Hematopoietic multipotent progenitor cell treated with erythropoietin and hydrocortisone succinate and interleukin-3 and kit ligand, for 6 days (in vitro differentiated cells): ENCODE measurements at places on chromosomes 1 and 21.

GRCh38 chr1:64474665-64475439, 4.9 kb downstream of the CACHD1 start:
- peak; percentile 53 for DNase-seq

GRCh38 chr1:61435226-61435625, 289.7 kb downstream of the TM2D1 start:
- no peak for DNase-seq

GRCh38 chr1:23810818-23811540, 10.4 kb upstream of the GALE start:
- DNase-seq = peak; percentile 89

- DNase-seq = no peak
These were observed 543 bp upstream of the MARK1 start for GRCh38 chr1:220527279-220527907.

DNA sequence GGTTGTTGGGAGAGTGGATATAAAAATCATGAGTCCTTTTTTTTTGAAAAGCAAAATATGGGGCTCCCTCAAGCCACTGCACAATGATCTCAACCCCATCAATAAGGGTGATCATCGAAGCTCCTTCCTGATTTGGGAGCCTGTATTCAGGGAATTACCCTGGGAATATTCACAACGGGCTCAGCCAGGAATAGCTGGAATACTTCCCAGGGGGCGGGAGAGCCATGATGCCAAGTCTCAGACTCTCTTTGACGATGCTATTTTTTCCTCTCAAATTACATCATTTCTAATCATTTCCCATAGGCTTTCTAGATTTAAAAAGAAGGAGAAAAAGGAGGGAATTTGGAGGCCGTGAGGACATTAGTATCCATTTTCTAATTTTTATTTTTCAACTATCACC, 18.4 kb downstream of the OLIG1 start:
- DNase-seq = no peak

GRCh38 chr21:29177800-29178199, 47.4 kb downstream of the MAP3K7CL start:
- DNase-seq = no peak

DNA sequence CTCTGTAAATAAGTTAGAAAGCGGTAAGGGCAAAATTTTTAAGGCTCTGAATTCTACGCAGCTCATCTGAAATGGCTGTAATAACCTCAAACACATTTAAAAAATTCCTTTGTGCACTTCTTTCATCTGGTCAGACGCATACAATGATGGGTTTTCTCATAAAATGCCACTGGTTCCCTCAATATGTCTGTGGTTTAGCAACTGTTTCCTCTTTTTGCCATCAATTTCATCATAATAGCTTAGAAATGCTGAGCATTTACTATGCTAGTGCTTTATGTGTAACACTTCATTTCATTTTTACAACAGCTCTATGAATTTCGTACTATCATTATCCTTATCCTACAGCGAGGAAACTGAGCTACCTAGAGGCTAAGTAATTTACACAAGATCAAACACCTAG, 35.3 kb upstream of the DMRTA2 start:
- DNase-seq = peak; percentile 64

- DNase-seq = no peak
These were observed 814.5 kb upstream of the NEGR1 start for GRCh38 chr1:73096841-73097240.

- no peak for DNase-seq
These were observed 9.9 kb upstream of the RIPK4 start for GRCh38 chr21:41776778-41777177.

DNA sequence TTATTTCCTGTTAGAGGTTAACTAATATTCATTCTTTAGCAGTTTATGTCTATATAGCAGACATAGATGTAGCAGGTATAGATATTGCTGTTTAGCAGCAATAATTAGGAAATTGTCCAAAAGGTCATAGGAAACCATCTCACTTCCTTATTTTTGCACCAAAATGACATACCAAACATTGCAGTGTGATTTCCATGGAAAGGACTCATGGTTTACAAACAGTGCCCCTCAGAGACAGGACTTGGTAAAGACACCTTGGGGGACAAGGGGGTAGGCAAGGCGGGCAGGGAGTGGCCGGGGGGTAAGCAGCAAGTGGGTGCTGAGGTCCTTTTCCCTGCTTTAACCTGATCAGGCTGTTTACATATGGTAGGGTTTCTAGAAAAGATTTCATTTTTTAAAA, 30.5 kb downstream of the BATF3 start:
- peak; percentile 51 for DNase-seq

DNA sequence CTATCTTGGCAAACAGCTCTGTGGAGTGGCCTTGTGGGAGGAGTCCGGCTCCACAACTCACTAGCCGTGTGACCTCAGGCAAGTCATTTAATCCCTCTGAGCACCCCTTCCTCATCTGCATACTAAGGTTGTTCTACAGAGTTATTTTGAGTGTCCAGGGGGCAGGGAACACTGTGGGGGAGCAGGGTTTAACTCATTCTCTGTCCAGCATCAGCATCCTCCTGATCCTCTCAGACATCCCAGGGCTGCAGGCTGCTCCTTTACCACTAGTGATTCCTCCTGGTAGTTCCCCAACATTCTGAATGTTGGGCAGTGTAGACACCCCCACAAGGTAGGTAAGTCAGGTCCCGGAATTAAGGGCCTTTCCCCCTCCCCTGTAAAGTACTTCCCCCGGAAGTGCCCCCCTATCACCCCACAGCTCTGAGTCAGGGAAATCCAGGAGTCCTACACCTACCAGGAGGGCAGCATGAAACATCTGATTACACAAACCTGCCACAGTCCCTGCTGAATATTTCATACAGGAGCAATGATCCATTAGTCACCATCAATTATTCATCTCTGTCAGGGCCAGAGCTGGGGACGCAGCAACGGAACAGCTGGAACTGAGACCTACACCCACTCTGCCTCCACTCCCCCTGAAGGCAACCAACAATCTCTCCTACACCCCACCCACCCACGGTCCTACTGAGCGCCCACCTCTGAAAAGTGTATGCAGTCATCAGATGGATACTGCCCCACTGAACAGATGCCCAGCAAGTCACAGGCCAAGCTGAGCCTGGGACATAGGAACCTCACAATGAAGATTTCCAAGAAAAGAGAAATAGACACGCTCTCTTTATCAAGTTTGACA, 20.5 kb downstream of the SYT2 start:
- no peak for DNase-seq

DNA sequence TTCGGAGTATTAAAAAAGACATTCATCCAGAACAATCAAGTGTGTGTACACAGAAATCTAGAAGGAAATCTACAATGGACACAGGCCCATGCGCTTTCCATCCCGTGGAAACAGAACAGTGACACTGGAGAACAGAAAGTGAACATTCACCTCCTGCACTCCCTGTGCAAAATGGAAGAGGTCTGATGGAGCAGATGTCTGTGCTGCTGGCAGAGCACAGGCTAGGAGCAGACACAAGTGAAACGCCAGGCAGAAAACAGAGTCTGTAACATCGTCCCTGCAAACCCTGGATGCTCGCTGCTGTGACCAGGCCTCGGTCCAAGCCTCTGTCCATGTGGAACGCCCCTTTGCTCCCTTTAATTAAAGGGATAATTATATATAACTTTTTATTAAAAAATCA, 36.1 kb downstream of the SLC45A1 start:
- no peak for DNase-seq

GRCh38 chr1:228174482-228175315, 9.1 kb downstream of the IBA57 start:
- DNase-seq = peak; percentile 64

DNA sequence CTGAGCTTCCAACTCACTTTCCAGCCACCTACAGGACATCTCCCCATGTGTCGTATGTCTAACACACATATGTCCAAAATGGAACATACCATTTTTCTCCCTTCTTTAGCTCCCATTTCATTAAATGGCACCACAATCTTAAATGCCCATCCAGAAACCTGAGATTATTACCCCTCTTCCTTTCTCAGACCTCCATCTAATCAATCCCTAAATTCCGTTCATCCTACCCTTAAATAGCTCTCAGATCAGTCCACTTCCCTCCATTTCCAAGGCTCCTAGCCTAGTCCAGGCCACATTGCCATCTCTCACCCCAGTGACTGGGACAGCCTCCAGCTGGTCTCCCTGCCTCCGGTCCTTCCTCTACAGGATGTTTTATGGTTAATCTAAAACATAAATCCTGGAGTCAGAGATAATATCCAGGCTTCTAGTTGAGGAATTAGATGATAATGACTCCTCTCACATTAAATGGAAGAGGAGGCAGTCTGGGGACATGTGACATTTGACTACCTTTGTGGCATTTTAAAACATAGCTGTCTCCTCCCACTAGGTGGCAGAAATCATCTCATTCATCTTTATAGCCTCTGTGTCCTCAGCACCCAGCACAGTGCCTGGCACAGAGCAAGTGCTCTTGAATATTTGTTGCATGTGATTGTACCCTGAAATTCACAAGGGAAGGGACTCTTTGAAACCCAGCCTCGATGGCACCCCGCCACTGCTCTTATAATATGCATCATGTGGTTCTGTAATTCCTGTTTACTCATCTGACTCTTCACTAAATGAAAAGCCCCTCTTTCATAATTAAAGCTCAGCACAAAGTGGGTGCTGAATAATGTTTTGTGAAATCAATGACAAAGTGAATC, 102.3 kb downstream of the TMEM53 start:
- peak; percentile 74 for DNase-seq

- DNase-seq = no peak
These were observed 104.8 kb upstream of the COG2 start for GRCh38 chr1:230537456-230537855.

DNA sequence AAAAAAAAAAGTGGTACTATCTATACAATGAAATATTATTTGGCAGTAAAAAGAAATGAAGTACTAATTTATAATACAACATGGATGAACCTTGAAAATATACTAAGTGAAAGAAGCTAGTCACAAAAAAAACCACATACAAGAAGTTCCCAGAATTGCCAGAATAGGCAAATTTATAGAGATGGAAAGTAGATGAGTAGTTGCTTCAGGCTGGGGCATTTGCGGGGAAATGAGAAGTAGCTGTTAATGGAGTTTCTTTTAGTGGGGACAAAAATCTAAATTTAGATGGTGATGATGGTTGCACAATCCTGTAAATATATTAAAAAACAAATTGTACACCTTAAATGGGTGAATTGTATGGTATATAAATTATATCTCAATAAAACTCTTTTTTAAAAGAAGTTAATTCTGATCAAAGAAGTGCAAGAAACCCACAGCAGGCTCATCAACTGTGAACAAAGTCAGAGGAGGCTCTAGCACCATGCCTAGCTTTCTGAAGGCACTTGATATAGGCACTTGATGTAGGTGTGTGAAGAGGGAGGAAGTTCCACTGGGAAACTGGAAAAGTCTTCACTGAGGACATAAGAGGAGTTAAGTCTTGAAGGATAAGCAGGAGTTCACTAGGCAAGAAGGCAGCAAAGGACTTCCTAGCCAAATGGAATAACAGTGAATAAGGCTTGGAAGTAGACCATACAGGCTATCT, 52.5 kb downstream of the DMAP1 start:
- DNase-seq = no peak

- DNase-seq = no peak
These were observed 365.6 kb upstream of the ADGRL2 start for GRCh38 chr1:81435175-81435574.

GRCh38 chr1:29197590-29197924, 15.9 kb upstream of the SRSF4 start:
- DNase-seq = peak; percentile 86

GRCh38 chr1:206609229-206609991, 2.9 kb downstream of the EIF2D start:
- DNase-seq = no peak

GRCh38 chr1:204348242-204348641, 11.5 kb downstream of the PLEKHA6 start:
- no peak for DNase-seq

GRCh38 chr1:186189156-186189555, 185.9 kb downstream of the TPR start:
- no peak for DNase-seq

DNA sequence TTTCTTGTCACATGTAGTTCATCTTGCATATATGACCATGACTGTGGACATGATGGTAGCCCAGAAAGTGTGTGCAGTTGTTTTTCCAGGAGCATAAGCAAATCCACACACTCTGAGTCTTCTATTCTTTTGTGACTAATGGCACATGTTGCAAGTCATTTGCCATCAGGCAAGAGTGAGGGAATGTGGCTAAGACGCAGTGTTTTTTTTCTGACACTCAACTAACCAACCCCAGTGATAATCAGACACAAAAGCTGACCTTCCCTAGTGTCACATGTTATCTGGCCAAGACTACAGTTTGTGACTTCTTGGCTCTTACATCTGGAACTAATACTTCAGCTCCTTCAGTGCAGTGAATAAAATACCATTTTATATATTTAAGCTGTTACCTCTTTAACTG, 108.8 kb downstream of the ITSN1 start:
- DNase-seq = peak; percentile 63

DNA sequence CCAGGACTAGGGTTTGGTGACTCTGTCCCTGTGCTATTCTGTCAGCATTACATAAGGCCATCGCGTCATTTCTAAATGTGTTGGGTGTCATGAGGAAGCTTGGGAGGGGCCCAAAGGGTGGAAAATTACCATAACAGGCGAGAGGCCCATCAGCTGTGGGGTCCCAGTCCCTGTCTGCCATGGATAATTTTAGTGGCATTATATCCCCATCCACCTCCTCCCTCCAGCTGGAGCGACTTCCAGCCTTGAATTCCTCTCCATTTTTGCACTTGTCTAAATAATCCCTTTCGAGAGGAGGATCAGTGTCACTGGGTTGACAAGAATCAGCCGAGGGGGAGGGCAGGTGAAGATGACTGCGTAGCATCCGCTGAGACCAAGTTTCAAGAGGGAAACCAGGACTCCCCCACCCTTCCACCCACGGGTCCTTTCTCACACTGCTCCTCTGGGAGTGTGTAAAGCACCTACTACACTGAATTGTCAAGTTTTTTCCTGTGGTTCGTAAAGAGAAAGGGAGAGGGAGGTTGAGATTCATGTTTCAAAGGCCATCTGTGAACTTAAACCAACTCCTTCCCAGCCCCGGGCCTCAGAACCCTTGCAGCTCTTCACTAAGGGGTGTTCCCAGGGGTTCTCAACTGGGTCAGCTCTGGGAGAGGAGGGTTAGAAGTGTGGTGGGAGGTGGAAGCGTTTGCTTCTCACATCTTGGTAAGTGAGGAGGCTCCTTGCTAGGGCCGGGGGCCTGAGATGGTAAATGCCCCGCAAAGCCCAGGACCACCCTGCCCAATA, 29.2 kb downstream of the VASH2 start:
- DNase-seq = no peak

DNA sequence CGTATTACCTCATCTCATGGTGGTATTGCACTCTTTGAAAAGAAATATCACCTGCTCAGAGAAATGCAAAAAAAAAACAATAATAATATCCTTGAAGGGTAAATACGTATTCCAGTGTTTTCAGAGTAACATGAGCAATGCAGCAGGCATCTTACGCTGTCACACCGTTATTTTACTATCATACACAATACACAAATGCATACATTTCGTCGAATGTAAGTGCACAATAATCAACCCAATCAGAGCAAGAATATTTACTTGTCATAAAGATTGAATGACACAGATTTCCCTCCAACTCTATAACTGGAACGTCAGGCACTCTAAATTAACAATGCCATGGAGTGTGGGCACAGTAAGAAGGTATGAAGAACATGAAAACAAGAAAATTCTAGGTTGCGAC, 1050.1 kb downstream of the PLA2G4A start:
- no peak for DNase-seq
